ENCODE measurements at places on chromosomes 1 and 21.

DNA sequence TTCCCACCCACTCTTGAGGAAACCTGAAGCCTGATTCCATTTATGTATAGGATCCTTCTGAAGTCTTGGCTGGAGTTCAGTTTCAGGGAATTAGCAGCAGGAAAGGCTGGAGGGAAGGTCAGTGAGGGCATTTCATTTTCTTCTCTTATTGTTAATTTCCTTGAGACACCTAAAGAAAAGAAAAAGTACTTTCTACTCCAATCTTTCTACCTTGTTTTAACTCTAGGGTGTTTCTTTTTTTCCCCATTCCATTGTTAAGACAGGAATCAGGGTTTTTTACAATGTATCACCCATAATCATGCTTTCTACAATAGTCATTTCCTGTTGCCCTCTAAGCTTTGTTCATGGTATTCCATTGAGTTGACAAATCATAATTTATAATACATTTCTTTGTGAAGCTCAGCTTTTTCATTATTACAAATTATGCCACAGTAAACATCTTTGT is 27.4 kb downstream of the SNRPE start:
- DNase-seq = no peak

- DNase-seq = no peak
These were observed 59.8 kb upstream of the CACYBP start for GRCh38 chr1:174939775-174940545.

DNA sequence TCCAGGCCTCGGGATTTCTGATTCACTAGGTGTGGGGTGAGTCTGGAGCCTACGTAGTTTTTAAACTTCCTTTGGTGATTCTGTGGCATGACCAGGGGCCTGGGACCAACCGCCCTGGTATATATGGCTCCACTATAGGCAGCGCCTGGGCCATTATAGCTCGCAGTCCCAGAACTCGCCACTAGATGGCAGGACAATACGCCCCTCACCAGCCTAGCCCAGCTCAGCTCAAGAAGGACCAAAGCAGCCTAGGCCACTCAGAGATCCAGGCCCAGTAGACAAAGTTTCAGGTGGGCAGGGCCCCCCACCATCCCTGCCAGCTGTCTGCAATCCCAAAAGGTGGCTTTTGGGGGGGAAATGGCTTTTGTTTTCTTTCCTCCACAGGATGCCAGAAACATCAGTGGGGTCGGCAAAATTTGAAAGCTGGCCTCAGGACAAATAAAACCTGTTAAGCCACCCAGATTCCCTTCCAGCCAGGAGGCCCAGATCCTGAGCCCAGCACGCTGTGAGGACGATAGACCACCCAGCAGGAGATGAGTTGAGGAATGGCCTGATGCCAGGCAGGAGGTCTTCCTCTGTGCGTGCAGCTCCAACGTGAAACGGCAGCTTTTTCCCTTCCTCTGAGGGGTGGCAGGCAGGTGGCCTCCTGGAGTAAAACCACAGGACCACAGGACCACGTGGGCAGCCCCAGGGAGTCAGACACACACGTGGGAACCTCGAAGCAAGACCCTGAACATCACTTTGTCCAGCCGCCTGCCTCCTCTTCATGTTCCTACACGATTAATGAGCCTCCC is 24.8 kb upstream of the TMEM51 start:
- peak; percentile 56 for DNase-seq

DNA sequence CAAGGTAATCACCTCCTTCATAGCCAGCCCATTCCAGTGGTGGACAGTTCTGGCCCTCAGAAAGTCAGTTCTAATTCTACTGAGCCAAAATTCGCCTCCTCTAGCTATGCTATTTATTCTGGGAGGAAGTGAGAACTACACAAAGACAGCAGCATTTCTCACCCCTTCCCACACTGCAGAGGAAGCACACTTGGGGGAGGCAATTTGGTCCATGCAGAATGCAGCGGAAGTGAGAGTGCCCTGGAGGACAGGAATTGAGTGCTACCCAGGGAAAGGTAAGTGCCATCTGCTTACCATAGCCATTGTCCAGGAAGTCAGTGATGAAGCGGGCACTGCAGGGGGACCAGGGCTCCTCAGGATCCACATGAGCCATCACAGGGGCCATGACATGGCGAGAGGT is 3.7 kb downstream of the ADAMTS4 start:
- DNase-seq = no peak

DNA sequence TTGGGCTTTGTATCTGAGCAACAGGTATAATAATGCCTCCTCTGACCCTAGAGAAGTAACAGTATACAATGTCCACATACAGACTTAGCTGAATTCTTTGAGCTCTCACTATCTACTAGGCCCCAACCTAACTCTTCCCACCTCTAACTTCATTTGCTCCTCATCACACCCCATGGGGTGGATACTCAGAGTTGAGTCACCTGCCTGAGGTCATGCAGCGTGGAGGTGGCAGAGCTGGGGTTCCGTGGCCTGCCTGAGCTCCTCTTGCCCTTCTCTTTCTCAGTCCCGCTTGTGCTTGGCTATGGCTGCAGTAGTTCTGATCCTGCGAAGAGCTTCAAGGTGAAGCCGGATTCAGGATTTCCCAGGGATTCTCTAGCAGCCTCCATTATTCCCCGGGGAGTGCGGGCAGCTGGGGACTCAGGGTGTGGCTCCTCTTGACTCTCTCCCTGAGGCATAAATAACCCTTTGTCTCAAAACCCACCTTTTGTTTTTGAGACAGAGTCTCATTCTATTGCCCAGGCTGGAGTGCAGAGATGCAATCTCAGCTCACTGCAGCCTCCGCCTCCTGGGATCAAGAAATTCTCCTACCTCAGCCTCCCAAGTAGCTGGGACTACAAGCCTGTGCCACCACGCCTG is 29.9 kb upstream of the ACTL8 start:
- DNase-seq = no peak

DNA sequence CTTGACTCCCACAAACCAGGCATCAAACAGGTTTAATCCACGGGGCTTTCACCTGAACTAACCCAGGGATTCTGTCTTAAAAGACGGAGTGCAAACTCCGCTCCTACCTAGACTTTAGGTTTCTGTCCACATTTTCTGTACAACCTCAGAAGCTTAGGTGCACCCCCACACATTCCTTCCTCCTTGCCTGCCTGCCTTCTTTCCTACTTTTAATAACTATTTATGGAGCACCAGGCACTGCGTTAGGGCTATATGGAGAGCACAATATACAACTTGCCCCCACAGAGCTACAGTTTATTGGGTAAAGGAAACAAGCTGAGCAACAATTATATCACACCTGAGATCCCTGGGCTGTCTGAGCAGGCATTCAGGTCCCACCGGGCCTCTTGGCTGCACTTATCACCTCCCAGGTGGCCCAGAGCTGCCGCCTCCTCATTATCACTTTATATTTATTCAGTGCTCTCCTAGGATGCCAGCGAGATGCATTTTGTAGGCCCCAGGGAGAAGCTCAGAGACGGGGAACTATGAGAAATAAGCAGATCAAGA is 64.1 kb downstream of the DNTTIP2 start:
- DNase-seq = no peak

DNA sequence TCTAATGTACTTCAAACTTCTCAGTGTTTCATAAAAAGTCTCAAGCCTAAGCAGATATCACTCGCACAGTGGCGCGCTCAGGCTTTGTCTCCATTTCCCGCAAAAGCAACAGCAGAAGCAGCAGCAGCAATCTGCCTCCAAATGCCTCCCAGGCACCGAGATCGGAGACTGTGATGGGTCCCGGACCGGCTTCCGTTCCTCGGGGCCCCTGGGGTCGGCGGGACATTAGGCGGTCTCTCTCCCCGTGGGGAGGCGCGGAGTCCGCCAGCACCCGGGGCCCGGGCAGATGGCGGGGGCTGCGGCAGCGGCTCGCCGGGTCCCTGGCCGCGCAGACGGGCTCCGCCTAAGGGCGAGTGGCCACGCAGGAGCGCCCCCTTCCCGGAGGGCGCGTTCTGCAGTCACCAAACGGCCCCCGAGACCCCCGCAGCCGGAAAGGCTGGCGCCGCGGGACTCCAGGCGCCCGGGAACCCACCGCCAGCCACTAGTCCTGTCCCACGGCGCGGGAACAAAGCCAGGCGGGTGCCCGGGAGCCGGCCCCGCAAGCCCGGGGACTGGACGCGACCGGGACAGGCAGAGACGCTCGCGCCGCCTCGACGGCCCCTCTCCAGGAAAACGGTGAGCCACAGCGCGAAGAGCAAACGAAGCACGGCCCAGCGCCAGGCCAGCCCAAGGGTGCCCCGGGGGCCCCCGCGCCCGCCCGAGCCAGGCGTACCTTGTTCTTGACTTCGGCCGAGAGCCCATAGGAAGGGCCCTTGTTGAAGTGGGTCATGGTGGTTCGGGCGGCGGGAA is 590 bp downstream of the CNN3 start:
- DNase-seq = no peak

- no peak for DNase-seq
These were observed 157.7 kb downstream of the ROR1 start for GRCh38 chr1:63931468-63931867.

GRCh38 chr21:41480086-41480690 is 27.8 kb downstream of the TMPRSS2 start:
- no peak for DNase-seq

- DNase-seq = no peak
These were observed 83.8 kb downstream of the TPR start for GRCh38 chr1:186291271-186291670.

- no peak for DNase-seq
These were observed 64.2 kb downstream of the ACOT7 start for GRCh38 chr1:6329396-6329795.

- no peak for DNase-seq
These were observed 3.5 kb upstream of the TSPEAR start for GRCh38 chr21:44714905-44715304.

- DNase-seq = no peak
These were observed 3.0 kb downstream of the MFAP2 start for GRCh38 chr1:16977377-16977776.

GRCh38 chr1:203133970-203134725 is 6.6 kb downstream of the ADORA1 start:
- DNase-seq = no peak

DNA sequence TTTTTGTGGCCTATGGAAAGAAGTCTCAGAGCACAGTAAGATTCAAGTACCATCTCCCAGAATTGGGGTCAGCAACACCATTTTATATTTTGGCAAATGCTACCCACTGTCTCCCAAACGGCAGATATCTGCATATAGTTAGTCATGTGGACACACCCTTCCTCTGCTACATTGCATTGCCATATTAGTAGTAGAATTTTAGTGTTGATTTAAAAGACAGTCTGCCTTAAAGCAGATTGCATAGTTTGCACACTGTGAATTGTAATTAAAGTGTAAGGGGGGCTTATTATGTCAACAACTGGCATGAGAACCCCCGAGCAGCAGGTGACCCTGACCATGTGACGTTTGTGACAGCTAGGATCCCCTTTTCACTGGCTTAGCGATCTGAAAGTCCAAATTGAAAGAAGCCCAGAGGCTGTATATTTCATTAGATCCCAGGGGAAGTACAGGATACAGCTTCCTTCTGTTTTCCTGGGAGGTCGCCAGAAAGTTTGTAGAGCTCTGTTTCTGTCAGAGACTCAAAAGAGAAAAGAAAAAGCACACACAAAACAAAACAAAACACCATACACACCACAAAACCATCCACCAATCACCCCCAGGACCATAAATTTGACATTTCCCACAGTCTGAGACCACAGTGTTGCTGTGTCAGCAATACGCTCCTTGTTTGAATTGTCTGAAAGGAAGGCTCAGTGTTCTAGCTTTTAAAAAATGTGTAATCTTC is 172.4 kb downstream of the NFIA start:
- no peak for DNase-seq

- no peak for DNase-seq
These were observed 29.0 kb downstream of the STUM start for GRCh38 chr1:226577401-226578180.

- no peak for DNase-seq
These were observed 104.8 kb upstream of the DPT start for GRCh38 chr1:168833801-168834224.

GRCh38 chr1:163161841-163162240 is 40.9 kb downstream of the RGS5 start:
- no peak for DNase-seq

DNA sequence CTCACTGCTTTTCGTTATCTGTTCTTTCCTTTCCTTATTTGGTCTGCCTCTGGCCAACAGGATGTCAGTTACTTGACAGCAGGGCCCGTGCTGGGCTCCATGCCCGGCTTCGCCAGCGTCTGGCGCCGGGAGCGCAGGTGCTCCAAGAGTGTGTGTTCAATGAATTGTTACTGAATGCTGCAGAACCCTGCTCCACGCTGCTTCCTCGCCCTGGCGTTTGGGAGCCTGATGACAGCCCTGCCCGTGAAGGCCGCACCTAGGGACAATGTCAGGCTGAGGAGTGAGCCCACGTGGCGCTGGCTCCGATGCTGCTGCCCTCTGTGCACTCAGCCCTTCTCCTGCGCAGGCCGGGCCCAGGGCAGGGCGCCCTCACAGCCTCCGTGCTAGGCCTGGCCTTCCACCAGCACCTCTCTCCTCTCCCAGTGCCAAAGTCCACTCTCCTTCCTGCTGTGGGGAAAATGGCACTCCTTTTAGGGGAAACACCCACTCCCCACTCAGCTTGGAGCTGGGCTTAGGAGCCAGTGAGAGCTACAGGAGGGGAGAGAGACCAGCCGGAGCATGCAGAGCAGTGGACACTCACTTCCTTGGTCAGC is 51.4 kb downstream of the ACBD3 start:
- no peak for DNase-seq

DNA sequence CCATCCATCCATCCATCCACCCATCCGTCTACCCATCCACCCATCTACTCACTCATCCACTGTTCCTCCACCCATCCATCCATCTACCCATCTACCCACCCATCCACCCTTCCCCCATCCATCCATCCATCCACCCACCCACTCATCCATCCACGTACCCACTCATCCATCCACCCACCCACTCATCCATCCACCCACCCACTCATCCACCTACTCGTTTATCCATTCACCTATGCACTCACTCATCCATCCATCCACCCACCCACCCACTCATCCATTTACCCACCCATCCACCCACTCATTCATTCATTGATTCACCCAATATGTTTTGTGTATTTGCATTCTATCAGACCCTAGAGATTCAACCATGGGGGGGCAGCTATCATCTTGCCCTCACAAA is 27.2 kb downstream of the TNFRSF8 start:
- DNase-seq = no peak

GRCh38 chr1:96474985-96475743 is 246.4 kb upstream of the PTBP2 start:
- no peak for DNase-seq

- no peak for DNase-seq
These were observed 15.6 kb upstream of the THEM4 start for GRCh38 chr1:151924691-151925587.

- DNase-seq = no peak
These were observed 1.7 kb downstream of the COL8A2 start for GRCh38 chr1:36123356-36123755.

- no peak for DNase-seq
These were observed 23.4 kb downstream of the PPFIA4 start for GRCh38 chr1:203049576-203050180.

- no peak for DNase-seq
These were observed 44.4 kb downstream of the SMG7 start for GRCh38 chr1:183516725-183517124.

- no peak for DNase-seq
These were observed 325.0 kb downstream of the ZNF326 start for GRCh38 chr1:90319918-90320317.

GRCh38 chr1:18653367-18653766 is 22.7 kb downstream of the PAX7 start:
- DNase-seq = no peak

GRCh38 chr21:43815107-43815613 is 25.8 kb downstream of the RRP1 start:
- no peak for DNase-seq

- DNase-seq = no peak
These were observed at the start of gene KLHDC8A for GRCh38 chr1:205356440-205357139. Gene KLHDC8A, minus strand, starts transcription at chr1:205356922. Its CDS starts 13,318 bp downstream, at chr1:205343604.

Data from activated CD4-positive, alpha-beta T cell treated with anti-CD3 and anti-CD28 coated beads for 24 hours (primary cell).